Activated naive CD4-positive, alpha-beta T cell treated with anti-CD3 and anti-CD28 coated beads for 36 hours (primary cell): ENCODE measurements at places on chromosomes 1 and 21. TPM values are rescaled to one million over a fixed set of nuclear protein-coding genes. Genes with fewer than 3 reads are reported as not detected.

- H3K36me3 ChIP-seq: no peaks in the 10 kb centered on the region
- H3K4me1 ChIP-seq: peaks cover 41% of the 10 kb centered on the region
- no peak overlapping the region for H3K4me3 ChIP-seq
- H3K27me3 ChIP-seq: peaks cover 9% of the 10 kb centered on the region
- H3K27ac ChIP-seq: no peak overlapping the region
- DNase-seq: no peak
These were observed 46.5 kb upstream of the TLR5 start for GRCh38 chr1:223189525-223189902.

GRCh38 chr1:162135271-162135775 is 65.8 kb downstream of the NOS1AP start:
- H3K4me3 ChIP-seq: no peak overlapping the region
- no peaks in the 10 kb centered on the region for H3K36me3 ChIP-seq
- H3K27ac ChIP-seq: no peak overlapping the region
- H3K27me3 ChIP-seq: peaks cover 15% of the 10 kb centered on the region

DNA sequence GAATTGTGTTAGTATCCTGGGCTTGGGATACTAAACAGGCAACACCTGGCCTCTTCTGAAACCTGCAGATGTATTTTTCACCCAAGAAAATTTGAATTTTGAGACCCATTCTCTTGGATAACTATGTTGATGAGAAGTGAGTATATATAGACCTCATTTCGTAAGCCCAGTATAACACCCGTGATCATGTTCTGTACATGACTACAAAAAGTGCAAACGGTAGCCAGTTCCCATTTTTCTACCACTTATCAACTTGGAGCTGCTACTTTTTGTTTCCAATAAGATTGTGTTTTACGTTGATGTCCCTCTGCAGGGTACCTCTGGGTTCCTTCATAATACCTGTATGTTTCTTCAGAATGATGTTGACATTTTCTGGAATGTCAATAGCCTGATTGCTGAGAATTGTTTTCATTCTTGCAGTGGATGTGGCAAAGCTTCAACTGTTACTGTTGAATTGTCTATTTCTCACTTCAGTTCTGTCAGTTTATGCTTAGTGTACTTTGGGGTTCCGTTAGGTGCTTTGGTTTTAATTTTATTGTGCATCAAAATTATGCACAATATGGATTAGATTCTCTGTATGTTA is 48.1 kb downstream of the ZFYVE9 start:
- H3K36me3 ChIP-seq: no peaks in the 10 kb centered on the region
- no peak overlapping the region for H3K27ac ChIP-seq
- no peak overlapping the region for H3K4me3 ChIP-seq
- no peak for DNase-seq

The C1orf141 gene
- 0.25 TPM for total RNA-seq

GRCh38 chr1:146032631-146033219 is 11.2 kb upstream of the HJV start:
- peaks cover 12% of the 10 kb centered on the region for H3K36me3 ChIP-seq
- DNase-seq: no peak
- H3K4me3 ChIP-seq: no peak overlapping the region
- H3K4me1 ChIP-seq: peaks cover 30% of the 10 kb centered on the region
- H3K27ac ChIP-seq: no peak overlapping the region

The JAK1 gene
- total RNA-seq: 139 TPM

The CR1 gene
- not detected for total RNA-seq

- no peak for DNase-seq
- no peak overlapping the region for H3K4me3 ChIP-seq
- no peak overlapping the region for H3K27ac ChIP-seq
- H3K36me3 ChIP-seq: no peaks in the 10 kb centered on the region
- H3K27me3 ChIP-seq: no peaks in the 10 kb centered on the region
- peaks cover 27% of the 10 kb centered on the region for H3K4me1 ChIP-seq
These were observed 205.6 kb downstream of the RHOU start for GRCh38 chr1:228940926-228941325.

DNA sequence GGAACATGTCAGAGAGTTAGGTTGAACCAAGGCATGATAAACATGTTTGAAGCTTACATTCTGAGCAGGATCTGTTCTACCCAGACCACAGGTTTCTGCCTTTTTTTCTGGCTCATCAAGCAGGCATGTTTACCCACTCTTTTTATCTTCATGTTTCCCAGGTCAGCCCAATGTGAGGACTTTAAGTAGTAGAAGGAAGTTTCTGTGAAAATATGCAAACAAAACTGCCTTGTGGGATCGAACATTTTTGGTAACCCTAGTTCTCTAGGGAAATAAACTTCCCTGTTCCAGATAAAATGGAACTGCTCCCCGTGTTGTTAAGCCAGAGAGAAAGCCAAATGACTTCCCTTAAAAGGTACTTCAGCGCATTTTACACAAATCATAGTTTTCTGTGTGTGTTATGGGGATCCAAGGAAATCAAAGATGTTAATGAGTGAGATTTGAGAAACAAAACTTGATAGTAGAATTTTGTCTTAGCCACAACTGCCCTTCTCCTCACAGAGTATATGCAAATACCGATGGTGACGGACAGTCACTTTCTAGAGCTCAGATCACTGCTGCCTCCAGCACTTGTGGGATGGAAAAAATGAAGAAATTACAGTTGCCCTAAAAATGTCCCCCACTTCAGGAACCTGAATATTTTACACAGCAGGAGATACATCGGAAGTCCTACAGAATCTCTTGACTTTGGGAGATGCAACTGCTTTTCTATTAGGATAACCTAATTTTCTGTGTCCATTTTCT is 765 bp upstream of the HIPK1 start:
- DNase-seq: no peak
- peak overlapping the region; percentile 99 for H3K27ac ChIP-seq
- no peaks in the 10 kb centered on the region for H3K36me3 ChIP-seq
- peaks cover 32% of the 10 kb centered on the region for H3K4me1 ChIP-seq
